ENCODE measurements at places on chromosomes 2 and 18.

DNA sequence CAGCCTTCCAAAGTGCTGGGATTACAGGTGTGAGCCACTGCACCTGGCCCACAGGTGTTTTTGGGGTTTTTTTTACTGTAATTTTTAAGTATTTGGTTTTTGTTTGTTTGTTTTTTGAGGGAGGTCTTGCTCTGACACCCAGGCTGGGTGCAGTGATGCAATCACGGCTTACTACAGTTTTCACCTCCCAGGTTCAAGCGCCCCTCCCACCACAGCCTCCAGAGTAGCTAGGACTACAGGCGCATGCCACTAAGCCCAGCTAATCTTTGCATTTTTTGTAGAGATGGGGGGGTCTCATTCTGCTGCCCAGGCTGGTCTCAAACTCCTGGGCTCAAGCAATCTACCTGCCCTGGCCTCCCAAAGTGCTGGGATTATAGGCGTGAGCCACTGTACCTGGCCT, 7.3 kb upstream of the SLC11A1 start:
- DNase-seq: no peak

- no peak for DNase-seq
Measured at GRCh38 chr2:138720035-138720838, 60.0 kb downstream of the NXPH2 start.

- DNase-seq: no peak
Measured at GRCh38 chr18:73151086-73151485, 283.3 kb upstream of the NETO1 start.

DNA sequence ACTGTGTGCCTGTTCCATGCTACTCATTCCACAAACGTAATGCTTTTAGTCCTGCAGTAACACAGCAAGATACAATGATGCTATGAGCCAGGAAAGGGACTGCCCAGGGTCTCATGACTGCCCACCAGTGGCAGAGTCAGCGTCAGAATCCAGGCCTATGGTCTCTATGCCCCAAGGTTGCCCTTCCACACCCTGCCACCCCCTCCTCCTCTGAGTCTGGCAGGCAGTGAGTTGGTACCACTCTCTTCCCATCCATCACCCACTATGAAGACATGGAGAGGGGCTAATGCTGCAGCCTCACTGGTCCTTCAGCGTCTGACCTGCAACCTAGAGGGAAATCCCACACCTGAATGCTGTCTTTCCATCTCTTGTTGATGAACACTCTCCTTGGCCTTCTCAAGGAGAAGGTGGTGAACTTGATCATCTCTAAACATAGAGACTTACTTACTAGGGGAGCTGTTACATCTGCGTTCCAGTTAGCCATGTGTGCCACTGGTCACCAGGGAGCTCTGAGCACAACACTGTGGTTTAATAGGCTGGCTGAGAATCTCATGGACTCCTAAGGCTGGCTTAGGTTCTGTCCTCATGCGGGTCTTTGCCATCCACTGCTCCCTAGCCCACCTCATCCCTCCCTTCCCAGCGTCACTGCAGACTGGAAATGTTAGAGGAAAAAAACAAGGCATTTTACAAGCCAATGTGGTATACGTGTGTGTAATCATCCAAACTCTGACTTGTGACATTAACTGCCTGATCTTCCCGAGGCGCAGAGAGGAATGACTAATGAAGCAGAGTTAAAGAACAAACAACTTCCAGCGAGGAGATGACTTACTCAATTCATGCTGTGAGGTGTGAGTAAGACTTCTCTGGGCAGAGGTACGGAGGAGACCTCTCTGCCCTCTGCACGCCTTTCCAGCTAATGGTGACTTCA, 28.8 kb downstream of the STEAP3 start:
- DNase-seq: no peak

DNA sequence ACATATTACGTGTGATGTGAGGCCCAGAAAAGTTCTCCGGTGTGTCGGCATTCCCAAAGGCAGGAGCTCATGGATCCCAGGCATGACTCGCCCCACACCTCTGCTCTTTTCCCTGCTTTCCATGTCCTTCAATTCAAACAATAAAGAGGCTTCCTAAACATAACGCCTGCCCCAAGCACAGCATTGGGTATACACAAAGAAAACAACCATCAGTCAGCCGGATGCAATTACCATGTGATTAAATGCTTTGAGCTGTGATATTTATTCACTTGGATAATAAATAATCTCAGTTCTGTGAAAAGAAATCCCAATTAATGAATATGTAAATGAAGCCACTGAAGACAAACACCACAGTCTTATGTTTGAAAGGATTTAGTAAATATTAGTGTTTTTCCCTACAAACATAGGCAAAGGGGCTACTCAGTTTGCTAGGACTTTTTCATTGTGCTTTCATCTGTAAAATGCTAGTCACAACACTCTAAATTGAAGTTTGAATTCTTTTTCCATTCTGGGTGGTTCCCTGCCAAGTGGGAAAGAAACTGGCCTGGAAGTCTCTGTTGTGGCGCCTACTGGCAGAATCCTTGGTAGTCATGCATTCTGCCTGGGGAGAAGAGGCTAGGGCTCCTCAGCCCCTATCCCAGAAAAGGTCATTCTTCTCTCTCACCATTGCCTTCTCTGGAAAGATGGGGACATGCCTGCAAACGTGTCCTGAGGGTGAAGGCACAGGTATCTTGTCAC, 144.7 kb downstream of the COL6A3 start:
- DNase-seq: no peak

DNA sequence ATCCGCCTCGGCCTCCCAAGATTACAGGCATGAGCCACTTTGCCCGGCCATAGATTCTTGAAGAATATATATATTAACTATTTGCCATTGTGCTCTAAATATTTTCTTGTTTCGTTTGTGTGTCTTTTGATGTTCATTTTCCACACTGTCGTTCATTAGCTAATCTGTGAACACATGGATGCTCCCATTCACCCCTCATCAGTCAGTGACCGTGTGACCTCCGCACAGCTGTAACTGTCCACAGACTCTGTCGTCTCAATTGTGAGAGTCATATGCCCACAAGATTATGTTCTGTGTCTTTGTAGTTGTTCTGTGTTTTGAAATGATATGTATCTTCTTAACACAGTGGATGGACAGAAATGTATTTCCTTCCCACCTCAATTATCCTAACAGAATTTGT, 29.6 kb downstream of the RAMP1 start:
- DNase-seq: no peak

- no peak for DNase-seq
Measured at GRCh38 chr18:11268741-11269233, 119.4 kb upstream of the PIEZO2 start.

DNA sequence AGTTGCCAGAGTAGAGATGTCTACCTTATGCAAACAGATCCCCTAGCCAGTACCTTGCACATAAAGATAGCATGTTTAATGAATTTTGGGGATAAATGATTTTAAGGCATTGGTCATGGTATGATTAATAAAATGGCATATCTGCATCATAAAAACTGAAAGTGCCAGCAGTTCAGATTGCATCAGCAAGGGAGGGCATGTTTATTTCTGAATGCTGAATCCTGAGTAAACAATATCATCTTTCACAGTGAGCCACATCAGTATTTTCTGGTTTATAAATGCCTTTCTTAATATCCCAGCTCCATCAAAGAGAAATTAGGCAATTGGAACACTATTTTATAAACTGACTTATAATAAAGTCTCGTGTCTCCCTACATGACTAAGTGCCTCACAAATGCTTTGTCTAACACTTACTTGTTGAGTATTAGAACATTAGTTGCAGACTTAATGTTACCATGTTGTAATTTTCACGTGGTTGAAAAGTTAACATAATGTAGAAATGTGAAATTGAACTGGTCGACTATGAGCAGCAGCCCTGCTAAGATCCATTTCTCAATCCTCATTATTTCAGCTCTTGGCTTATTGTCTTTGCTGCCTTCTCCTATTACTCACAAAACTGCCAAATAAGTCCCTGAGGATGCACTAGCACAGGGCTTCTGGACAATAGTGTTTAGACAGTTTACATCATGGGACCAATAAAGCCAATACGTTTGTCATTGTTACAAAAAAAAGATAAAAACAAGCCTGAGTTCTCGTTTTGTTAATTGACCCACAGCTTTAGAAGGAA, 48.0 kb downstream of the LANCL1 start:
- no peak for DNase-seq

GRCh38 chr2:127860130-127860529, 2.2 kb upstream of the POLR2D start:
- DNase-seq: no peak

- DNase-seq: no peak
Measured at GRCh38 chr18:11488175-11488574, 121.2 kb upstream of the SLC35G4 start.

- no peak for DNase-seq
Measured at GRCh38 chr2:168314236-168314635, 66.8 kb upstream of the STK39 start.

DNA sequence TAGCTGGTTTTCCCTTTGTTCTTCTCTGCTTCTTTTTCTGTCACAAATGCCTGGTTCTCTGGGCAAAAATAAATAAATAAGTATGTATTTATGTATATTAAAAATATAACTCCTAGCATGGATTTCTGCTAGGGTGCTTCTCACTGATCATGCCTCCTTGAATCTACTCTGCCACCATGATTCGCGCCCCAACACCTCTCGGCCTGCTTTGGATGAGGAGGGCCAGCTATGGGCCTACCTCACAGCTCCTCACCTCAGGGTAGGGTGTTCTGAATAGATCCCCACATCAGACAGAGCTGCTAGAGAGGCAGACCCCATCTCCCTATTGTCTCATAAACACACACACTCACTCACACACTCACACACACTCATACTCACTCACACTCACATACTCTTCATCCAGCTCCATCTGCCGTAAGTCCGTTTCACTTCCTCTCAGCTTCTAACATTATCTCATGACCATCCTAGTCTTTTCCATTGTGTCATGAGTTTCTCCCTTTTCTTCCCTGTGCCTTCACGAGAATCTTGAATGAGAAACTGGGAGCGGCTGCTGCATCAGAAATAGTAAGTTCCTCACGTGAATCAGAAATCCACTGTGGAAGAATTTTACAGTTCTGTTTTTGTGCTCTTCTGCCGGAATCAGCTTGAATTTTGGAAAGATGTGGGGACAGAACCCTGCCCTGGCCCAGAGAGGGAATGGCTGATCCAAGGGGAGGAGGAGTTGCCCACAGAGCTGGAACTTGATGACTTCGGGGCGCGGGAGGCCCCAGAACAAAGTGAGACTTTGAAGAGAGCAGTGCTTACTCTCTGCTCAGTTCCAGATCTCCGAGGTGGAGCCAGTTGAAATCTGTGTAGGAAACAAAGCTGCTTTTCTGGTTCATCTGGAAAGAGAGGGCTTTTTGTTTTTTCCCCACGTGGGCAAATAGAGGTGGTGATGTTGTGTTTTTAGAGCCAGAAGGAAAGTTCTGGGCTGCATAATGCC, 20.9 kb downstream of the ANXA4 start:
- DNase-seq: no peak

DNA sequence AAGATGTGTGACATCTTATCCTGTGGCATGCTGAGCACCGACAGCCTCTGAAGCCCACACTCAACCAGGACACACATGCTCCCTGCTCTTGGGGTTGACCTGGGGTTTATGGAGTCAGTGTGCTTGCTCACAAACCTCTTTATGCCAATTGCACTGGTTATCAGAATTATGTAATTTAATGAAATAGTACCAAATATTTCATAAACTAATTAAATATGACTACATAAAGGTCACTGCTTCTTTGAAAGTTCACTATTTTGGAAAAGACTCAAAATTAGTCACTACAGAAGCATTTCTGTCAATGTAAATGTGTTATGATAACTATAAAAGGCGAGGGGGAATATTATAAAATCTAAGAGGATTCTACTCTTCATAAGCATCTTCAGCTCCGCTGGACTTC, 76.7 kb downstream of the FHOD3 start:
- DNase-seq: no peak

GRCh38 chr18:67072791-67073190, 443.7 kb downstream of the DSEL start:
- DNase-seq: no peak

All from DMS79 treated with DMSO at 0.1 percent for 48 hours (cell line).